ENCODE measurements at places on chromosomes 6 and 20.

GRCh38 chr6:56540232-56541029 is 102.3 kb downstream of the DST start:
- no peak for DNase-seq

DNA sequence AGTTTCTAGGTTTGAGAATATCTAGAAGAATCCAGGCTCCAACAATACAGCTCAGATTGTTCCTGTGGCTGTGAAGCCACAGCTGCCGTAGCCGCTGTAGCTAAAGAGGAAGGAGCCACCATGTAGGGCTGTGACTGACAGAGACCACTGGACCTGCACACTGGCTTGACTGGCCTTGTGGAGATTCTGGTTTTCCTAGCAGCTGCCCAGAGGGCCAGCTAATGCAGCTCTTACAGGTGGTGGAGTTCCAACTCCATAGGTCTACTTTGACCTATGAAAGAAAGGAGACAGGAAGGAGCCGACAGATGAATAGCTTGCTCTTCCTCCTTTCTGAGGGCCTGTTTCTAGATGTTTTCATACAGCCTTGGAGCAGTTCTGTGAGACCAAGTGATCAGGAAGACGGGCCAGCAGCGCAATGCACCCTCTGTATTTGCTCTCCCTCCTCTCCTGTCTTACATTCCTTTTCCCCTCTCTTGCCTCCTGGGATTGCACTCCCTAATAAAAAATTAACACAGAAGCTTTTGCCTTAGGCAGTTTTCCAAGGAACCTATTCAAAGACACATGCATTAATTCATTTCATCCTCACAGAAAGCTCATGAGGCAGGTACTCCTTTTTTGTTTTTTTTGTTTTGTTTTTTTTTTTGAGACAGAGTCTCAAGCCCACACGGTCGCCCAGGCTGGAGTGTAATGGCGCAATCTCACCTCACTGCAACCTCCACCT is 51.8 kb upstream of the MYB start:
- no peak for DNase-seq

- DNase-seq = no peak
Measured at GRCh38 chr6:85552652-85553051, 41.0 kb downstream of the SNX14 start.

GRCh38 chr20:3340443-3340842 is 67.0 kb downstream of the DNAAF9 start:
- no peak for DNase-seq

DNA sequence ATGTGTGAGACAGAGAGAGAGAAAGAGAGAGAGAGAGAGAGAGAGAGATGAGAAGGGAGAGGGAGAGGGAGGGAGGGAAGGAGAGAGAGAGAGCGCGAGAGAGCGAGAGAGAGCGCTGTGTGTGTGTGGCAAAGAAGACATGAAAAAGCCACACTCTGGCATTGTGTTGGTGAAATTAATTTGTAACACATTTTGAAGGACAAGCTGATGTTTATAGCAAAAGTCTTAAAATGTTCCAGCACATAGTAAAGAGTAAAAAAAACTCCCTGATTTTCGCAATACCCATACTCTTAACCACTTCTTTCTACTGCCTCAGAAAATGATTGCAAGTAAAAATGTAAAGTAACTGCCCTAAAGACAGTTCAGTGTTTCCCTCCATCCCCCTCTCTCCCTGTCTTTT is 56.7 kb downstream of the SLC22A1 start:
- DNase-seq = no peak

DNA sequence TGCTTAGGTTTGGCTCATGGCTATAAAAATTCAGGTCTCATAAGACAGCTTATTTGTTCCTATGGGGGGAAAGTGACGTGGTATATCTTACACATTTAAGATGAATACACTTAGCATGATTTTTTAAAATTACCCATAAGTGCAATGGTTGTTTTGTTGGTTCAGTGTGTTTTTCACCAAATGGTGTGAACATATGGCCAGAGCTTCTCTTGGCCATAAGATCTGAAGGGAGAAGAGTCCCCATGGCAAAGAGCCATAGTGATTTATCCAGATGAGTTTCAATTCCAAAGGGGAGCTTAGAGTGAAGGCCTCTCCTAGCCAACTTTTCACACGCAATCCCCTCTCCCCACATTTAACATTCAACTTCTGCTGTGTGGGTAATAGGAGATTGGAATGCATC is 107.6 kb downstream of the TMEM242 start:
- DNase-seq = no peak

DNA sequence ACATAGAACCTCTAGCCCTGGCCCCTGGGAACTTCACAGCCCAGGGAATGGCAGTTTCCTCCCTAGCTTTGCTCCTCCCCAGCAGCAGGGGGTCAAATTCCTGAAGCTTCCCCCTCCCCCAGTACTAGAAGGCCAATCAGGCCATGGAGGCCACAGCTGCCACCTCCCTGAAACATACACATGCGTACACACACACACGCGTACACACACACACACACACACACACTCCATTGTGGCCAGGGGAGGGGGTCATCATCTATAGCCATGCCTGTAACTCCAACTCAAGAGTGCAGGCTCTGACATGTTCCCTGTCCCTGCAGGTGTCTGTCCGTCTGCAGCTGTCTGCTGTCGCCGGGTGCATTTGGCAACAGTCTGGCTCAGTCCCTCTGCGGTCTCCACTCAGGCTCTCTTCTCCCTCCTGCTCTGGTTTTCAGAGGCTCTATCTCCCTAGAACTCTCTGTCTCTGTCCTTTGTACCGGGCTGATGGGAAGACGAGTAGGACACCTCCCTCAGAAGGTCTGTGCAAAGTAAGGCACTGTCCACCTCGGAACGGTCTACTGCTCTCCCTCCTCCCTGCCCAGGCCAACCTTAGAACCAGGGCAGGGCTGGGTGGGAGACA is 1.4 kb downstream of the LRFN2 start:
- DNase-seq = no peak

GRCh38 chr6:100719883-100720682 is 161.0 kb downstream of the ASCC3 start:
- no peak for DNase-seq

DNA sequence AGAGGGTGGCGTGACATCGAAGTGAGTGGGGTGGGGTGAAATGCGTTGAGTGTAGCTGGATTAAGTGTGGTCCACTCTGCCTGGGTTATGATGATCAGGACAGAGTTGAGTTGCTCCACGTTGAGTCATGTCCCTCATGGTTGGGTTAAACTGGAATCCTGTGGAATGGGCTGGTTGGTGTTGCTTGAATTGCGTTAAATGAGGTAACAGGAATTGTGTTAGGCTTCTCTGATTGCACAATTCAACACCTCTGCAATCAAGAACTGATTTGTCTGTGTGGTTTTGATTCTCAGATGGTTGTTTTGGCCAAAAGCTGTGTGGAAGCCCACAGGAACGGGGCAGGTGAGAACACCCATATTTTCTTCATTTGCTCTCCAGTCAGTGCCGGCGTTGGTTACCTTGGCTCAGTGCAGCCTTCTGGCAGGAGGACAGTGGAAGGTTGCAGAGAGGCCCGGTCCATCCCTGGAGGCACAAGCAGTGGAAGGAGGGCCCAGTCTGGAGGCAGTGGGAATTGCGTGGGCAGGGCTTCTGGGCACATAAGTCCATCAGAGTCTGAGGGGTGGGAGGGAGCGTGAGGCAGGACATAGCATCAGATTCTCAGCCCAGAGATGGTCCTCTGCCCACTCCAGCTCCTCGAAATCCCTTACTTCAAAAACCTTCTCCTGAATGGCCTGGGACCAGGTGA is 11.6 kb downstream of the NOTCH4 start:
- DNase-seq = no peak

- no peak for DNase-seq
Measured at GRCh38 chr6:144216668-144217218, 66.4 kb downstream of the STX11 start.

GRCh38 chr20:35014537-35014936 is 58.9 kb downstream of the MYH7B start:
- DNase-seq = no peak

DNA sequence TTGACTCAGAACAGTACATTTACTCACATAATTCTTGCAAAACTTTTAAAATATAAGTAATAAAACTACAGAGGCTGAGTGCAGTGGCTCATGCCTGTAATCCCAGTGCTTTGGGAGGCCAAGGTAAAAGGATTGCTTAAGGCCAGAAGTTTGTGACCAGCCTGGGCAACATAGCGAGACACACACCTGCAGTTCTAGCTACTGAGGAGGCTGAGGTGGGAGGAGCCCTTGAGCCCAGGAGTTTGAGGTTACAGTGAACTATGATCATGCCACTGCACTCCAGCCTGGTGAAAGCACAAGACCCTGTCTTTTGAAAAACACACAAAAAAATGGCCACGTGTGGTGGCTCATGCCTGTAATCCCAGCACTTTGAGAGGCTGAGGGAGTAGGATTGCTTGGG is 21.8 kb upstream of the MYO6 start:
- no peak for DNase-seq

GRCh38 chr6:123629258-123629941 is 7.3 kb downstream of the TRDN start:
- DNase-seq = no peak

GRCh38 chr20:472889-473292 is 10.6 kb upstream of the TBC1D20 start:
- DNase-seq = no peak

DNA sequence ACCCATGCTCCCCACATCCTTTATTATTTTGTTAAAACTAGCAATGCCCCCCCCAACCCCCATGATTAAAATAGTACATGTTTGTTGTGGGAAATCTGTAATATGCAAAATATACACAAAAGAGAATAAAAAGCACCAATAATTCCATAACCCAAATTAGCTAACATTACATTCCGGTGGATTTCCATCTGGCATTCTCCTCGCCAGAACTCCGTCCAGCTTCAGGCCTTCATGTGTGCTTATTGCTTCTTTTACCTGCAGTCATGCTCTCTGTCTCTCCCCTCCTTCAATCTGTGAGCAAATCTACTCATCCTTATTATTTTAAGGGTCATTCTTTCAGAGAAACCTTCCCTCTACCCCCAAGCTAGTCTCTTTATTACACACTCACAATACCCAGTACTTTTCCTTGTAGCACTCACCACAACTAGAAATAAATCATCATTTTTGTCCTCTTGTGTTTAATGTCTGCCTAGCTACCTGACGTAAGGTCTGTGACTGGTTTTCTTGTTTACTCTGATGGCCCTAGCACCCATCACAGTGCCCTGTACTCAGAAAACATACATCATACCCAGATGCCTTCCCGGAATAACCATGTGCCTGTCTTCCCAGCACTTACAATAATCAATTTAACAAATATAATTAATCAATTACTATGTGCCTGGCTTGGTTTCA is 25.6 kb upstream of the IER3 start:
- DNase-seq = no peak

DNA sequence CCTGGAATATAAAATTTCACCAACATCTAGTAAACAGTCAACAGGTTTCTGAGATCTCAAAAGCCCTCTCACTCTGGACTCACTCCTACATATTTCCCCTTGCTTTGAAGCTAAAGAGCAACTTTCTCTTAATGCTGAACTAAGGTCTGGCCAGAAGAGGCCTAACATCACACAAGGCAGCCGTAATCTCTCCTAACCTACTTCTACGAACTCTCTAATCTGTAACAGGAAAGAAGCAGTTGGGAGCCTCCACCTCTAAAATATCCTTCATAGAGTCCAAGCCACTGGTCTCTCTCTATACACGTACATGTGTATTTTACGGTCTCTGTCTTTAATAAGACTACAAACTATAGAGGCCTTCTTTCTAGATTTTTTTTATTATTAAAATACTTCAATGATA is 72.0 kb downstream of the REV3L start:
- DNase-seq = no peak

DNA sequence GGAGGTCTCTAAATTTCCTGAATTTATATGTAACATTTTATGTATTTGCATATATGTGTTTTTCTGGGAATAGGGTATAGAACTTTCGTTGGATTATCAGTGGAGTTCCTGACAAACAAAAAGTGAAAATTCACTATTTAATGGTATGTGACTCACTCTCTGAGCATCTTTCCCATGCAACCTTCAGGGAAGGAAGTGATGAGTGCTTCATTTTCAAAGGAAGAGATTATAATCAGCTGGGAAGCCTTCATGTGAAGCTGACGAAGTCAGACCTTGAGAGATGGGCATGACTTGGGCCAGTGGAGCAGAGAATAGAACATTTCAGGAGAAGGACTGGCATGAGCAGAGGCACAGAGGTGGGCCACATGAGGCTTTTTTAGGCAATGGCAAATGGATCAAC is 72.7 kb downstream of the FAXC start:
- DNase-seq = no peak

DNA sequence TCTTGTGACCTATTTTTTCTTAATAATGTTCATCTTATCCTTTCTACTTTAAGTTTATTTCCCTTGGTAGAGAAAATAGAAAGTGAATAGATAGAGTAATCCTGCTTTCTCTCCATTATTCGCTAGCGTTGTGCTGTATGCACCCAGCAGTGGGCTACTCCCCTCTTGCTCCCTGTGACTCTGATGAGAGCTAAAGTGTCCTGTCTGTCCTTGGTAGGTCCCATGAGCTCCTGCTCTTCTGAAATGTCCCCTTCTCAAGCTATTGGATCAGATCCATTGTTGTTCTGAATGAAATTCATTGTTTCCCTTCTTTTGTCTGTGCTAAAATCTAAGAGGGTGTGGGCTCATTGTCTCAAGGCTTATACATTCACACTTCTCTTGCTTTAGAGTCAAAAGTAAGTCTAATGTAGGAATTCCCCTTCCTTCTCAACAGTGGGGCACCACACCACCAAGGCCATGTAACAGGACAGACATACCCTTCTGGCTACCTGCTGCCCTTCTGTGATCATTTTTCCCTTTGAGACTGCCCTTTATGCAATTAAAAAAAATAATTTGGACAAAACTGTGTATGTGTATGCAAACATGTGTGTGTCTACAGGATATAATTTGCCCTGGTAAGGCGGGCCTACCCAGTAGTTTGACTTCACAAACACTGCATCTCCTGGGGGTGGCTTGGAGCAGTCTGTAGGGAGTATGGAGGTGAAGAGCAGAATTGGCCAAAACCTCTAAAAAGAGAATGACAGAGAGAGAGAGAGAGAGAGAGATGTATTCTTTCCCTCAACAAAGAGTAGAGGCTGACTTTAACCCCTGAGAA is 167.0 kb upstream of the MYLIP start:
- no peak for DNase-seq

DNA sequence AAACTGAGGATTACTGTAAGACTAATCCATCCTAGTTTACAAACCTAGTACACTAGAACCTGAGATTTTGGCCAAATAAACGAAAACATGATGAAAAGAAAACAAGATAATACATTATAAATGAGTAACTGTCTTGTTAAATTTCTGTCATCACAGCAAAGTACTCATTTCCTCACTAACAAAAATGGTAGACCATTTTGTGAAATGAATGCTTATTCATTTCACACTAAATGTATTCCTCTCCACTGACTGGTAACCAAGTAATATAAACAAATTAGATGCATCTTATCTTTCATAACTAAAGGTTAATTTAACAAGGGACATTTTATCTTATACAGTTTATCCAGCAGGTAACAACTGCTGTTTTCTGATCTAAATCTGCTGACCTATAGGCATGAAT is 143.7 kb downstream of the REV3L start:
- DNase-seq = no peak

Measured in activated CD4-positive, alpha-beta T cell treated with anti-CD3 and anti-CD28 coated beads for 1 hour (primary cell).